ENCODE measurements at places on chromosomes 16 and 17.

DNA sequence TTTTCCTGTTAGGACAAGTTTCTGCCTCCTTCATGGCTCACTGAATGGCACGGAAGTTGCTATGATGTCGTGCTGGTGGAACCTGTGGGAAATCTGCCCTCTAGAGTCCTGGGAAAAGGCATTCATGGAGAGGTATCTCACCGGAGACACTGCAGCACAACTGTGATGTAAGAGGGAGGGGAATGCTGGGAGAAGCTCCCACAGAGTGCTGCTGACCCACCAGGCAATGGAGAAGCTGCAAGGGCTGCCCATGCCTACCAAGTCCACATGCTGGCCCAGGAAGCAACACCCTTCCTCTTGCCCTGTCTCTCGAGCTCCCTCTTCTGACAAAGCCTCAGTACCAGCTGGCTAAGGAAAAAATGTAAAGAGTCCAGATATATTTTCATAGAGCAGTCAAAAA, 45.2 kb upstream of the SLC5A11 start:
- DNase-seq = no peak

GRCh38 chr16:81639931-81640680, 139.0 kb upstream of the PLCG2 start:
- DNase-seq = no peak

GRCh38 chr17:7720125-7720524, 2.6 kb downstream of the DNAH2 start:
- no peak for DNase-seq

- no peak for DNase-seq
These were observed 221.2 kb downstream of the NTN1 start for GRCh38 chr17:9242497-9242881.

DNA sequence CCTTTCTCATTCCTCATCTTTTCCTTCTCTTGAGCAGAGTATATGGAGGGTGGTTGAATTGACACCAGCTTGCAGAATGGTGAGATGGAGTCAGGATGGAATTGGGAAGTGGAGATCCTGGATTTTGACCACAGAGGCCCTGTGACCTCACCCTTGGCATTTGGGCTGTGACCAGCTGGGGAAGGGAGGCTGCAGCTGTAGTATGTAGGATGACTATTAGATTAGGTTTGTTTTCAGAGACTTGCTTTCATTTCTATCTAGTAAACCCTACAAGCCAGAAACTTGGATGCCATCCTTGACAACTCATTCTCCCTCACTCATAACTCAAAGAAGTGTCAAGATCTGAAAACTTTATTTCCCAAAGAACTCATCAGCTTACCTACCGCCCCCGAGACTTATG, 5.9 kb downstream of the GNGT2 start:
- no peak for DNase-seq

GRCh38 chr17:26792486-26792885, 501.4 kb upstream of the WSB1 start:
- DNase-seq = no peak

DNA sequence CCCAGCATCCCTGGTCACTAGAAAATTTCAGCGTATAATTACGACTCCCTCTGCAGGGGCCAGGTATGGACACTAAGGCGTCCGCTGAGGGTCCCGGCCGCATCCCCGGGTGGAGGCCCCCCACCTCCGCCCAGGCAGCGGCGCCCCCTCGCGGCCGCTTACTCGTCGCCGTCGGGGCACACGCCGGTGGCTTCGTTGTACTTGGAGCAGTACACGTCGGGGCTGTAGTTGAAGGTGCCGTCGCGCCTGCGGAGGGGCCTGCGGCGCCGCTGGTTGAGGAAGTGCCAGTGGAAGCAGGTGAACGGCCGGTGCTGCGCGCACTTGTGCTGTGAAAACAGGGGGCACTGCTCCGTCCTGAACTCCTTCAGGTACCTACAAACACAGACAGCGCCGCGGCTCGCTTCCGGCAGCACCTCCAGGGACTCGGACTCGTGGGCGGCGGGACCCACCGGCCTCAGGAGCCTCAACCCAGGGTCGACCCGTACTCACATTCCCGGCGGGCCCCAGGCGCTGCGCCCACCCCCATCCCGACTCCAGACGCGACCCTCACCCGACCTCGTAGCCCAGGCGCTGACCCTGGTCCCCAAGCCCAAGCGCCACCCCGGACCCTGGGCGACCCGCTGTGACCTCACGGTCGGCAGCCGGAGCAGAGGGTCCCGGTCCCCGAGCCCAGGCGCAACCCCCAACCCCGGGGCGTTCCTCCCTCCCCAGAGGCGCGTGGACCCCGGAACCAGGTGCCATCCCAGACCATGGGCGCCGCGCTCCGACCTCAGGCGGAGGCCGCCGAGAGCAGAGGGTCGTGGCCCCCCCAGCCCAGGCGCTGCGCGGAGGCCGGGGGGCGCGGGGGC, 596 bp downstream of the UNKL start:
- no peak for DNase-seq

DNA sequence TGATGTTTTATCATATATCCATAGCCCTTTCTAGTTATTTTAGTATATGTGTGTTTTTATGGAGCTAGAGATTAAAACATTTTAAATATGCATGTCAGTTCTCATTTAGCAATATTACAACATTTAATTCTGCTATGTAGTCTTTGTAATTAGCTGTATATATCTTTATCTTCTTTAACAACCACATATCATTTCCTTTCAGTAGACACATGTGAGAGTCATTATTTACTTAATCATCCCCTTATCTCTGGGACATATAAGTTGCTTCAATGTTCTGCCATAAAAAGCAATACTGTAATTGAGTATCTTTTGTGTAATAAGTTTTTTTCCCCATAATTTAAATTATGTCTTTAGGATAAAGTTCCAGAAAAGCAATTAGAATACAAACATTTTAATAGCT, 52.0 kb upstream of the CLEC3A start:
- DNase-seq = no peak

DNA sequence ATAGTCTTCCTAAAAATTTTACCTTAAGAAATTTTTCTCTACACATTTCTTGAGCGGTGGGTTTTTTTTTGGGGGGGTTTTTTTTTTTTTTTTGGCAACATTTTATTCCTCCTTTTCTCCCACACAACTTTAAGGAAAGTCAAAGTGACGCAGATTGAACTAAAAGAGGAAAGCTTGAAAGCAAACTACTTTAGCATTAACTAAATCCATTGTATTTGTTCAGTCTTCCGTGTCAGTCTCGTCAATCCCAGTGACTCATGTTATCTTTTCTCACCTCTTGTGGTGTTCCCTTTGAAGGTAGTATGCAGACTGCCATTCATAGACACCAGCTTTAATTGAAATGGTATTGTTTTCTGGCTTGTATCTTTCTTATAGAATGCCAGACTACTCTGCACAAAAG, 39.3 kb downstream of the TADA2A start:
- DNase-seq = no peak
